ENCODE measurements at places on chromosomes 3 and 15. TPM values are rescaled to one million over a fixed set of nuclear protein-coding genes. Genes with fewer than 3 reads are reported as not detected.

Gene NAA80
- 15.5 TPM for polyA plus RNA-seq

Gene GP5
- polyA plus RNA-seq, result 0.16 TPM

GRCh38 chr3:25707268-25707926 is 42.7 kb upstream of the TOP2B start:
- H3K4me3 ChIP-seq, result no peak overlapping the region
- no peaks in the 10 kb centered on the region for H3K36me3 ChIP-seq
- H3K4me1 ChIP-seq, result no peaks in the 10 kb centered on the region
- DNase-seq, result no peak
- H3K27me3 ChIP-seq, result no peaks in the 10 kb centered on the region

- H3K27me3 ChIP-seq, result no peaks in the 10 kb centered on the region
- peaks cover 39% of the 10 kb centered on the region for H3K4me1 ChIP-seq
- H3K27ac ChIP-seq, result peak within 1 kb of the TSS; percentile 98
- peak; percentile 97 for DNase-seq
- no peaks in the 10 kb centered on the region for H3K36me3 ChIP-seq
- H3K4me3 ChIP-seq, result peak within 1 kb of the TSS; percentile 89
These were observed at the start of gene NAA50 for GRCh38 chr3:113745756-113746547. NAA50 (minus strand) TSS chr3:113746249; CDS start chr3:113745949, 300 bp downstream.

GRCh38 chr3:71796290-71796689 is 11.3 kb upstream of the PROK2 start:
- H3K36me3 ChIP-seq, result no peaks in the 10 kb centered on the region
- H3K27me3 ChIP-seq, result no peaks in the 10 kb centered on the region
- no peaks in the 10 kb centered on the region for H3K4me1 ChIP-seq
- no peak overlapping the region for H3K4me3 ChIP-seq
